Neural progenitor cell (in vitro differentiated cells): ENCODE measurements at places on chromosomes 4 and X.

DNA sequence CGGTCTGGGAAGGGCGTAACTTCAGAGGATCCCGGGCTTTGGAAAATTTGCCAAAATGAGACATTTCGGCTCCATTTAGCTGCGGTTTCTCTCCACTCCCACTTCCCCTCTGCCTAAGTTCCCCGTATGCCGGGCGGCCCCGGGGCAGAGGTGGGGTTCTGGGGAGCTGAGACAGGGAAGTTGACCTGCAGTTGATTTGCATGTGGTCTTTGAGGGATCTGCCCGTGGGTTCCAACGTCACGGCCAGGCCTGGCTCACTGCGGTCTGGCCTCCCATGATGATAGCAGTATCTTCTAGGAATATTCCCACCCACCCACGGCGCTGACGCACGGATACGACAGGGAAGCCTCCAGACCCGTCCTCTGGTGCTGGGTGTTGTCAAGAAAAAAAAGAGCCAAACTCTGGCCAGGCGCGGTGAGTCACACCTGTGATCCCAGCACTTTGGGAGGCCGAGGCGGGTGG lies 27.3 kb upstream of the CRLF2 start:
- no peak for DNase-seq

DNA sequence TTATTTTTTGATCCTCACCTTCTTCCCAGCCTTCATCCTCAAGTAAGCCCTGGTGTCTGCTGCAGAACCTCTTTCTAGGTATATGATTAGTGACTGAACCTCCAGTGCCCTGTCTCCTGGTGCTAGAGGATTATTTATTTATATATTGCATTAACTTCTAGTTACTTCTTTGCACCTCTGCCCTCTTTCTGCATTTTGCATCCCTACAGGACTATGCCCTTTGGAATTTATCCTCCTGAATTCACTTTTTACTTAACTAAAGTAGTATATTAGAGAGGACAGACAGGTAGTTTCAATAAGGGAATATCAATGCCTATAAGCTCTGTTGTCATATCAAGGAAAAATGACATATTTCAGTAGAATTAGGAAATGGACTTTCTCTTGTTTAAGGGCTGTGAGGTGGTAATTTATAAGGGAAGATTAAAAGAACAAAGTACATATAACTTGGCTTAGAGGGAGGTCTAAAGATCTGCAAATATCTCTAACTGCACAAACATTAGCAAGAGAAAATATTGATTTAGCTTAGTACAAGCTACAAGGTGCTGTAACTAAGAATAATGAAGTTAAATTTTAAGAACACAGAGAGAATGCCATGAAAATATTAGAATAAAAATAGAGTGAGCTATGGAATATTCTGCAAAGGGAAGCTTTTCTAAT lies 181.7 kb downstream of the TEX13A start:
- no peak for DNase-seq

DNA sequence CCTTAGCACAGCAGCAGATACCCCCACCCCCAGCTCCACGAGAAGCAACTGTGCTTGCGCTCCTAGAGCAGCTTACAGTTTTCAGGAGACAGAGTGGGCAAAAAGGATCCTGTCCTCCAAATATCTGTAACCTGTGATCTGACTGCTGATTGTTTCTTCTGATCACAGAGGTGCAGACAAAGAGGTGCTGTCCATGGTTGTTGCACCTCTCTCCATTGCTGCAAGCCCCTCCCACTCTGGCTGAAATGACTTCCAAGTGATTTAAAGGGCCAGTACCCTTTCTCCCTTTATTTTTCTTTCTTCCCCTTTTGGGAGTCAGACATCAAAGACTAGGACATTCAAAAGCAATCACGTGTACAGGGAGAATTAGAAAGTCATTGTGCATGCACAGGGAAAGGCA lies 205.3 kb upstream of the GEMIN8 start:
- DNase-seq: peak; percentile 7

- peak; percentile 71 for DNase-seq
These were observed at the start of gene SCML2 for GRCh38 chrX:18354369-18355223. Gene SCML2 (minus strand): TSS chrX:18354688. CDS start chrX:18334071, 20,617 bp downstream.
